ENCODE measurements at places on chromosomes 7 and 10. TPM values are rescaled to one million over a fixed set of nuclear protein-coding genes. Genes with fewer than 3 reads are reported as not detected.

- DNase-seq = no peak
These were observed 48.4 kb downstream of the UNCX start for GRCh38 chr7:1281068-1281467.

The PPRC1 gene
- total RNA-seq = 12.1 TPM

The UPK3BL2 gene
- total RNA-seq = 15.4 TPM

DNA sequence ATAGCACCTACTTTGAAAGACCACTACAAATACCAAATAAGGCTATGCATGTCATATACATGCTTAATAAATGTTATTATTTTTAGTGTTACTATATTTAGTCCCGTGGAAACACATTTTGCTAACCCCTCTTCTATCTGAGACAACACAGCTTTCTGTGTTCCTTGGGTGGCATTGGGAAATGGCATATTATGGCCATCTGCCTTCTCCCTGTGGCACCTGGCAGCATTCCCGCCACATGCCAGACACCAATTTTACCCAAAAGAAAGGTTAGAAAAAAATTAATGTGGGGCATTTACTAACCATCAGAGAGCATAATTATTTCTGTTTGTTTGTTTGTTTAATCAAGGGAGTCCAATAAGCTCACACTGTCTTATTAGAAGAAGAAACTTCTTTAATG lies 168.6 kb upstream of the ETV1 start:
- DNase-seq = no peak

GRCh38 chr10:58019863-58020537 lies 247.7 kb downstream of the IPMK start:
- DNase-seq = no peak

DNA sequence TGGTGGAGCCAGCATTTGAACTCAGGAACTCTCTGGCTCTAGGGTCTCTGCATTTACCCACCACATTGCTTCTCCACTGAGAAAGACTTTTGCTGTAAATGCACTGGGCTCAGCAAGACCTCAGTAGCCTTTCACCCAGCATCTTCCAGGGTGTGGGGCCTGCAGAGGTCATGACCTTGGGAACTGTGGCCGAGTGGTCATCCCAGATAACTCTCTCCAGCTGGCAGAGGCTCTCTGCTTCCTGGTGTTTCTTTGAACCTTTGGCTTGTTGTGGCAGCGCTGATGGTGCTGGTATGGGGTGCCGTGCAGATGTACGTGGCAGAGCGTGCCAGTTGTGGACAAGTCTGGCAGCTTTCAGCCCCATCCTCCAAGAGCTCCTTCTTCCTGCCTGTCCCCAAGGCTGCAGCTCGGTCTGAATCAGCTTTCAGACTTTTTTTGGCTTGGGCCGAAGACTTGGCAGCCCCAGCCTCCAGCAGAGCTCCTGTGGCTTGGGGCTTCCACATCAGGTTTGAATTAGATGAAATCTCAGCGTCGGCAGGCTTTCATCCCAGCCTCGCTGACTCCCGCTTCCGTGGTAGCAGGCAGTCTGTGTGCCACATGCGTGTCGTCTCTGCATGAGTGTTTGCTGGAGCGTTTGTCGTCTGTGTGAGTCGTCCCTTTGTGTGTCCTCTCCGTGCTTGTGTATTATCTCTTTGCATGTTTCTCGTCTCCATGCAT lies 21.5 kb downstream of the ADAMTS14 start:
- DNase-seq = no peak

The HOXA10 gene
- 23.2 TPM for total RNA-seq

The KCNMA1 gene
- 105 TPM for total RNA-seq

DNA sequence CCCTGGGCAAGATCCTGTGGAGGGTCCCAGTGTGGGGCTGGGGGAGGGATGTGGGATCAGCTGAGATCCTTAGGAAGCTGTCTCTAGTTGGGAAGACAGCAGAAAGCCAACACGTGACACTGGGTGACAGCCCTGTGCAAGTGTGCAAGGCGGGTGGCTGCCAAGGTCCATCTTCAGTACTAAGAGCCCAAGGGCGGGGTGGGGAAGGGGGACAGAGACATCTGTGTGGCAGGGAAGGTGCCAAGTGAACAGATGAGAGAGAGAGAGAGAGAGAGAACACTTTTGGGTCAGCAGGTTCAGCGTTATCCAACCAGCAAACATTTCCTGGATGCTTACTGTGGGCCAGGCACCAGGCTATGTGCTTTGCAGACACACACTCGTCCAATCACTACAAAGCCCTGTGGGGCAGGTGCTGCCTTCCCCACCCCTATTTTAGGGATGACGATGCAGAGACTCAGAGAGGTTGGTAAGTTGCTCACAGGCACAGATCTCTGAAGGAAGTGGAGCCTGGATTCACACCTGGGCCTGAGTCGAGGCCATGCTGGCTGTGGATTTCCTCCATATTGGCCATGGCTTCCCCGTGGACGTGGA lies 135.7 kb downstream of the GRK5 start:
- DNase-seq = no peak

DNA sequence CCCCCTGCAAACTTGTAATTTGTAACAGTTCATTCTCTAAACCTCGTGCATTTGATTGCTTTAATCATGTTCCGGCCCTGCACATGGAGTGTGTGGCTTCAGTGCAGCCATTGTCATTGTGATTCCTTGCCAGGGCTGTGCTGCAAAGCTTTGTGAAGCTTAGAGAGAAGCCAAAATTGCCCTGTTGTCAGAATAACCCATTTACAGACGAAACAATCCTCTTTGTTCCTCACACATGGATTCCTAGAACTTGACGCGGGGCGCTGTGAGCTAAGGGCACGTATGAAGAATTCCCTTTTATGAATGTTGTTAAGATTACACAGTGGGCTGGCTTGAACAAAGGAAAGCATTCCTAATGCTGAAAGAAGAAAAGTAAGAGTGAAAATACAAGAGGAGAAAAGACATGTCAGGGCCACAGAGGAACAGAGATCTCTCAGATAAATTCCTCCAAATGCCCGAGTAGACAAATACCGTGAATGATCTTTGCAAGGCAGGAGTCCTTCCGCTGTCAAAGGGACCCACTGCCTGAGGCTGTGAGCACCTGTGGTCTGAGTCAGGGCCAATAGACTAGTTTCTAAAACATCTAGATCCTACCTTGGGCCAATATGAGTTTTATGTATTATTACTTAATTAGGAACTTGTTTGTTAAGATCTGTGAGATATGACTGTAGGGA lies 205.4 kb upstream of the C7orf33 start:
- no peak for DNase-seq

- DNase-seq = no peak
These were observed 248.5 kb downstream of the DNAJB6 start for GRCh38 chr7:157585113-157585861.

- no peak for DNase-seq
These were observed 148.6 kb downstream of the DNAJB6 start for GRCh38 chr7:157485361-157485831.

The GIMAP7 gene
- total RNA-seq = 16.2 TPM

GRCh38 chr7:142787034-142787768 lies 16.4 kb downstream of the PRSS2 start:
- no peak for DNase-seq

DNA sequence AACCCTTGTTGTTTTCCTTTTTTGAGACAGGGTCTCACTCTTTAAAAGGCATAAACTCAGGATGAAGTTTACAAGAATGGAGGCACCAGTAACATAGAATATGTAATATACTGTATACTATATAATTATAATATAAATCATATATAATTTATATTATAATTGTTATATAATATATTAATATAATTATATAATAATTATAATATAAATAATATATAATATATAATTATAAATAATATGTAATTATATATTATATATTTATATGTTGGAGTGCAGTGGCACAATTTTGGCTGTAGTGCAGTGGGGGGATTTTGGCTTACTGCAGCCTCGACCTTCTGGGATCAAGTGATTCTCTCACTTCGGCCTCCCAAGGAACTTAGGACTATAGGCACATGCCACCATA lies 96.1 kb downstream of the LRMDA start:
- no peak for DNase-seq

GRCh38 chr10:50281967-50282522 lies 30.7 kb upstream of the ASAH2 start:
- no peak for DNase-seq

The SORCS3 gene
- 1.3 TPM for total RNA-seq

GRCh38 chr10:21953585-21954057 lies 49.9 kb downstream of the DNAJC1 start:
- peak; percentile 15 for DNase-seq

DNA sequence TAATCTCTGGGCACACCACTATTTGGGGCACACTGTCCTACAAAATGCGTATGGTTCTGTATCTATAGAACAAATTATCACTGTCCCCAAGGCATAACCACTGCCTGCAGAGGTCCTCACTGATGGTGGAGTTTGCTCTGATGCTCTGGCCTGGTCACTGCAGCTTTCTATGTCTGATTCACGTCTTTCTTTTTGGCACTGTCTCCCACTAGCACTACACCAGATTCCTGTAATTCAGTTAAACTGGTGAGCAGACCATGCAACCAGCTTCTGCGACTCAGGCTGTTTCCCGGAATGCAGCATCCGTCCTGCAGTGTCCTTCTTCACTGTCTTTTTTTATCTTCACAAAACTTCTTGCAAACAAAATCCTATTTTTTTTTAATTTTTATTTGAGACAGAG lies 112.8 kb downstream of the KLF6 start:
- DNase-seq = no peak

- DNase-seq = no peak
These were observed 49.7 kb downstream of the PALD1 start for GRCh38 chr10:70528314-70528713.

- DNase-seq = no peak
These were observed 13.6 kb downstream of the HOXA1 start for GRCh38 chr7:27082171-27082570.

All from urinary bladder (tissue), 4 donors.